Right cardiac atrium (tissue), 5 donors: ENCODE measurements at places on chromosomes 2 and 18. TPM values are rescaled to one million over a fixed set of nuclear protein-coding genes. Genes with fewer than 3 reads are reported as not detected.
A peak's percentile ranks its signal among the peaks of the same experiment; 100 is the strongest.

GRCh38 chr2:215370112-215370965 is 58.5 kb downstream of the ATIC start:
- no peak for DNase-seq

SH3RF3 gene
- polyA plus RNA-seq = 5.7 TPM

ITGB6 gene
- 0.32 TPM for polyA plus RNA-seq

DNA sequence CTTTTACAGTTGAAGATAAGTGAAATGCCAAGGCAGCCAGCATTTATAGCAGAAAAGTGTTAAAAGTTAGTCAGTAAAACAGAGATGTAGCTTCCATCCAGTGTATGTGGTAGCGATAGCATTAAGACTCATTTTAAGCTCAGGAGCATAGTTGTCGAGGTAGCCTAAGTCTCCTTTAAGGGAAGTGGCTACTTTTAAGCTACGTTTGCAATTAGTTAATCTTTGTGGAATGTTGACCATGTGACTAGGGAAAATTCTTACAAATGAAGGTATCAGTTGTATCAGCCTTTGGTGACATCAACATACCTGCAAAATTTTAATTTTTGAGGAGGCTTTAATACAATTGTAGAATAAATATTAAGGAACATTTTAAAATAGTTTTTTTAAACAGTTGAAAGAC is 61.9 kb downstream of the LHCGR start:
- no peak for DNase-seq

DNA sequence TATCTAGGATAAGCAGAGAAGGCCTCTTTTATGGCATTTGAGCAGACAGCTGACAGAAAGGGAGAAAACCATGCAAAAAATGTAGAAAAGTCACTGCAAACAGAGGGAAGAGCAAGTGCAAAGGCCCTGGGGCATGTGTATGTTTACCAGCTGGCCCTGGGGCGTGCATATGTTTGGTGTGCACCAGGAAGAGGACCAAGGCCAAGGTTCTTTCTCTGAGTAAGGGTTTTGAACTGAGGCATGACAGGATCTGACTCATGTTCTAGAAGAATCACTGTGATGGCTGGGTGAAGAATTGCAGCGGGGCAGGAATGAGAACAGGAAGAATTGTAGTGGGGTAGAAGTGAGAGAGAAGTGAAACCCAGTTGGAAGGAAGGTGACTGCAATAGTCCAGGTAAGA is 69.6 kb downstream of the STEAP3 start:
- DNase-seq = no peak

DPY30 gene
- 92.1 TPM for polyA plus RNA-seq

DNA sequence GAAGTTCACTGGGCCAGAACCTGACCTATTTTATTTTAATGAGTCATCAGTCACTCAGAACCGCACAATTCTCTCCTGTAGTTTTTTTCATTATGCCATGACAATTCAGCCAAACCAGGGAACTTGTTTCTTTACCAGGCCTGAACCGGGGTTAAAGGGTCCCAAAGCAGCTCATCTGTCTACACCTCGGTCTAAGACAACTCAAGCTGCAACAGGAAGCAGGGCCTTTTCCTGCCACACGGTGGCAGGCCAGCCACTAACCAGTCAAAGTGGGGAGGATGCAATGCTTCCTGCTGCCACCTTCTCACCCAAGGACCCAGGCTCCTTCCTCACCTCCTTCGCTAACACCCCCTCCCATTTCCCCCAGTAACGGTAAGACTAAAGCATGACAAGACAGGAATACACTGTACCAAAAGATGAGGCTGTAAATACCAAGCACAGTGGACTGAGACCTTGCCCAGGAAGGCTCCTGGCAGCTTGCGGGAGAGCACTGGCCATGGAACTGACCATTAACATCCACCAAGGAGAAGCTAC is 56.7 kb upstream of the ACKR3 start:
- DNase-seq = peak; percentile 80

DNA sequence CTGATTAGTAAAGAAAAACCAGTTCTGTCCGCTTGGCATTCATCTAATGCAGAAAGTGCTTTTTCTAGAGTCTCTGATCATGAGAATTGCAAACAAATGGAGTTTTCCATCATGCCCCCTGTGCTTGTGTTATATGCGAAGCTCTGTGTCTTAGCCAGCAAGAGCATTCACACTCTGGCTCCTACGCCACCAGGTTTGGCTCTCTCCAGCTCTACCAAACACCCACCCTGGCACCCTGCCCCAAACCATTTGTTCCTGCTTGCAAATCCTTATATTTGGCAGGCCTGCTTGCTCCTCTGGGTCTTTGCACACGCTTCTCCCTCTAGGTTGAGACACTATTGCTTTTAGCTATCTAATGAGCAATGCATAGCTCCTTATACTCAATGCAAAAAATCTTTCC is 204.1 kb upstream of the CYRIA start:
- no peak for DNase-seq

DNA sequence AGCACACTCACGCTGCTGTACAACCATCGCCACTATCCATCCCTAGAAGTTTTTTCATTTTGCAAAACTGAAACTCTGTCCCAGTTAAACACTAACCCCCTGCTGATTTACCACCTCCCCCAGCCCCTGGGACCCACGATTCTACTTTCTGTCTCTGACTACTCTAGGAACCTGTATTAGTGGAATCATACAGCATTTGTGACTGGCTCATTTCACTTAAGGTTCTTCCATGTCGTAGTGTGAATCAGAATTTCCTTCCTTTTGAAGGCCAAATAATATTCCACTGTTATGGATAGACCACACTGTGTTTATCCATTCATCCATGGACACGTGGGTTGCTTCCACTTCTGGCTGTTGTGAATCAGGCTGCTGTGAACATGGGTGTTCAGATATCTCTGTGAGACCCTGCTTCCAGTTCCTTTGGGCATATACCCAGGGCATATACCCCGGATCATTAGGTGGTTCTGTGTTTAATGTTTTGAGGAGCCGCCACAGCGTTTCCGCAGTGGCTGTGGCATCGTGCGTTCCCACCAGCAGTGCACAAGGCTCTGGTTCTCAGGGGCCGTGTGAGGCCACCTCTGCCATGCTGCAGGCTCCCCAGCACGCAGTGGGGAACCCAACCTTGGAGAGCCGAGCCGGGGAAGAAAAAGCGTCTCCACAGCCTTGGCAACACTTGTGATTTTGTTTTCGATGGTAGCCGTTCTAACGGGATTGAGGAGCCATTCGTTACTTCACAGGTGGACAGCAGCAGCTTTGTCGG is 10.1 kb downstream of the RAMP1 start:
- DNase-seq = no peak

GRCh38 chr2:27506587-27506986 is 9.9 kb downstream of the GCKR start:
- no peak for DNase-seq

DNA sequence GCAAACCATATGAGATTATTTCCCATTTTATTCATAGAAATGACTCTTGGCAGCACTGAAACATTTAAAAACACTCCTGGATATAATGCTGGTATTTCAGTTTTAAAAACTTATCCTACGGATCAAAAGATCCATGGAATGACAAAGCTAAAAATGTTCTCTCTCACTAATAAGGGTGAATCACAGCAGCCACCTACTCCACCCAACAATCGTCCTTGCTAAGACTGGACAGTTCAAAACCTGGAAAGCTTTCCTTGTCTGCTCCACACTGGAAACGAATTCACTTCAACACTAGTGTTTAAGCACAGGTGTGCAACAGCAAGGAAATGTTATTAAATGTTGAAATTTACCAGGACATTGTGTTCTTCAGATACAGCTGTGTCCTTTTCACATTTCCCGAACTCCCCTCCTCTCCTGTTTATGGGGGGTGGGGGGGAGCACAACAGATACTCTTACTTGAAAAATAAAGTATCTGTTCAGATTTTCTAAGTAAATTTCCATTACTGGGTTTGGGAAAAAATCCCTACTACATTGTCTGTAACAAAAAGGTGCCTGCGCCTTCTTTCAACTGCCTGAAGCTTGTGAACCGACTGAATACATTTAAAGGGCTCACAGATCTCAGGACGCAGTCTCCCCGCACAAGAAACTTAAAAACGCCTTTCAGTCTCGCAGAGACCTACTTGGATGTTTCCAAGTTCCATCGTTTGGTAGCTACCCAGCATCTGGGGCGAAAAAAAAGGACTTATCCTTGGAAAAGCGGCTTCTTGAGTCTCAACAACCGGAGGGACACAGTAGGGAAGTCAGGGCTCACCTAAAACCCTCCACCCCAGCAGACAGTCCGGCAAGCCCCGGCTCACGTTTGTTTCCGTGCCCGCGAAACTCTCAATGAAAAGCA is 1.3 kb downstream of the YWHAQ start:
- no peak for DNase-seq

DNA sequence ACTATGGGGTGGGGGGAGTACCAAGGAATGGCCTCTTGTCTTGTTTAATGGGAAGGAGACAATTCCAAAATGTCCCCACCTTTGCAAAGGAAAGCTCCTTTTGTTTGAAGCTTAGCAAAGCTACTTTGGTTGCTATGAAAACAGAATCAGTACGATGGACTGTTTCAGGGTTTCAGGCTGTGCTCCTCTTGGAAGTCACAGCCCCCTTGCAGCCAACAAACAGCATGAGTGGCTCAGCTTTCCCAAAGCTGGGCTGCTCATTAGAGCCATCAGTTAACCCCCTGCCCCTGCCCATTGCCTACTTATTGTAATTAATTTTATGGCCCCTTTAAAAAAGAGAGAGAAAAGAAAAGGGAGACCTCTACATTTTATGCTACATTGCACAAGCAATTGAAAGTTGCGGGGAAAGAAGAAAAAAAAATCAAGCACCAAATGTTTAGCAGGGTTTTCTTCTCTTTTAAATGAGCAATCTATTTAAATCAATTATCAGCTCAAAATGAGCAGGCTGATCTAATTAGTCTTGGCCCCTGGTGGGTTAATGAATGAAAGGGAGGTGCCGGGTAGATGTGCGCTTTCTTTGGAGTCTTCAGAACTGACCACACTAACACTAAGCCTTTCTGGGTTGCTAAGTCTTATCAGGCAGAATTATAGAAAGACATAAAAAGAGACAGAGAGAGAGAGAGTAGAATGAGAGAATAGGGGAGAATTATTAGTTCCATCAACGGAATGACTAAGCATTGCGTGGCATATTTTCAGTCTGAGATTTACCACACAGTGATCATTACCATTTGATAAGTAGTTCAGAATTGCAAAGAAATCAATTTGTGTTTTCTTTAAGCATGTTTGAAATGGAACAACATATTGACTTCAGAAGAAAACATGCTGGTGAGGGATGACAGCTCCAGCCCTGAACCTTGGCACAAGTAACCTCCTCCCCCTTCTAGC is 284.9 kb downstream of the INSIG2 start:
- DNase-seq = no peak

GRCh38 chr2:105951384-105951694 is 206.6 kb downstream of the NCK2 start:
- no peak for DNase-seq

- peak; percentile 82 for DNase-seq
Observed at GRCh38 chr2:71934595-71935261, 212.9 kb downstream of the CYP26B1 start.
